Occipital lobe (tissue), 3 donors: ENCODE measurements at places on chromosomes 12 and 14. TPM values are rescaled to one million over a fixed set of nuclear protein-coding genes. Genes with fewer than 3 reads are reported as not detected.

DNA sequence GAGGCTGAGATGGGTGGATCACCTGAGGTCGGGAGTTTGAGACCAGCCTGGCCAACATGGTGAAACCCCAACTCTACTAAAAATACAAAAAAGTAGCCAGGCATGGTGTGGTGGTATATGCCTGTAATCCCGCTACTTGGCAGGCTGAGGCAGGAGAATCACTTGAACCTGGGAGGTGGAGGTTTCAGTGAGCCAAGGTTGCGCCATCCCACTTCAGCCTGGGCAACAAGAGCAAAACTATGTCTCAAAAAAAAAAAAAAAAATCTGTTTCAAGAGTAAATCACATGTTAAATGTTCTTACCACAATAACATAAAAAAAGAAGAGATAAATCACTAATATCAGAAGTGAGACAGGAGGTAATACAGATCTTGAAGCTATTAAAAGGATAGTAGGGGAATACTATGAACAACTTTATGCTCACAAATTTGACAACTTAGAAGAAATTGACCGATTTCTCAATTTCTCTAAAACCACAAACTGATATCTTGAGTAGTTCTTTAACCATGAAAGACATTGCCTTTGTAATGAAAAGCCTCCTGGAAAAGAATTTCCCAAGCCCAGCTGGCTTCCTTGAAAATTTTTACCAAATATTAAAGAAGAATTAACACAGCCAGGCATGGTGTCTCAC lies 37.7 kb downstream of the TAOK3 start:
- no peak for DNase-seq

- DNase-seq, result no peak
These were observed 2.3 kb downstream of the SETD1B start for GRCh38 chr12:121806009-121806545.

DNA sequence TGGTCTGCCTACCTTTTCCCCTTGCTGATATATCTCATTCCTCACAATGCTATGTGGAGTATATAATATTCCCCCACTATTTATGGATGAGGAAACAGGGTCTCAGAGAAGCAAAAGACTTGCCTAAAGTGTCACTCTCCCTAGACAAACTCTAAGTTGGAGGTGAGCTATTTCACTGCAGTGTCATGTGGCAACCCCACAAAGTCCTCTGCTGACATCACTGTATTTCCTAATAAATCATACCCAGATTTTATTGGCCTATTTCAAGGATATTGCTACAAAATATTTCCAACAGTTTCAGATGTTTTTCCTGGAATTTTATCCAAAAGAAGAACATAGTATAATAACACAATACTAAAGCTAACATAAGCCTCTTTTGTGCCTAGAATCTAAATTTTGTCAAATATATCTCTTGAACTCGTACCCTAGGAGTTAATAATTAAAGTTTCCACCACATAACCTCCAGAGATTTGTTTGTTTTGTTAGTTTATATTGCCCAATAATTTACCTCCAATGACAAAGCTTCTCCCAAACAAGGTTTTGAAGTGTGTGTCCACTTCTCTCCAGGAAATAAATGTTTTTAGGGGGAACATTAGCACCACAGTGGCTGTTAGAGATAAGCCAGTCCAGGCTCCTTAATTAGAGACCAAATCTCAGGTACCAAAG lies 215.1 kb downstream of the ASCL1 start:
- no peak for DNase-seq

GRCh38 chr12:62834406-62834805 lies 100.5 kb downstream of the PPM1H start:
- DNase-seq, result peak; percentile 46

GRCh38 chr12:95693689-95694088 lies 96.9 kb downstream of the NTN4 start:
- DNase-seq, result no peak

- DNase-seq, result no peak
These were observed 348.0 kb downstream of the BCL11B start for GRCh38 chr14:98924046-98924445.

GRCh38 chr14:96735526-96735925 lies 61.7 kb upstream of the VRK1 start:
- no peak for DNase-seq

- no peak for DNase-seq
These were observed 5.9 kb downstream of the TBX3 start for GRCh38 chr12:114678028-114678427.

DNA sequence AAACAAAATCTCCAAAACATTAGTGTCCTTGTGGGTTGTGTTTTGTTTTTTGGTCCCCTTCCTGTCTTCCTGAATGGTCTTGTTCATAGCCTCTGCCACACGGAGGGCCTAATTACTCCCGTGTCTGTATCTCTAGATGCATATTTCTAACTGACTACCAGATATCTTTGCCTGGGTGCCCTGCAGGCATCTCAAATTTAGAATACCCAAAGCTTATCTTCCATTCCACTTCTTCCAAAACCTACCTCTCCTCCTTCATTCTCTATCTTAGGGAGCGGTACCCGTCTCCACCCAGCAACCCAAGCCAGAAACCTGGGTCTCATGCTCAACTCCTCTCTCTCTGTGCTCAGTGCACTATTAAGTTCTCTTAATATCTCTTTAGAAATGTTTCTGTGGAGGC lies 10.9 kb upstream of the METAP2 start:
- DNase-seq, result no peak

DNA sequence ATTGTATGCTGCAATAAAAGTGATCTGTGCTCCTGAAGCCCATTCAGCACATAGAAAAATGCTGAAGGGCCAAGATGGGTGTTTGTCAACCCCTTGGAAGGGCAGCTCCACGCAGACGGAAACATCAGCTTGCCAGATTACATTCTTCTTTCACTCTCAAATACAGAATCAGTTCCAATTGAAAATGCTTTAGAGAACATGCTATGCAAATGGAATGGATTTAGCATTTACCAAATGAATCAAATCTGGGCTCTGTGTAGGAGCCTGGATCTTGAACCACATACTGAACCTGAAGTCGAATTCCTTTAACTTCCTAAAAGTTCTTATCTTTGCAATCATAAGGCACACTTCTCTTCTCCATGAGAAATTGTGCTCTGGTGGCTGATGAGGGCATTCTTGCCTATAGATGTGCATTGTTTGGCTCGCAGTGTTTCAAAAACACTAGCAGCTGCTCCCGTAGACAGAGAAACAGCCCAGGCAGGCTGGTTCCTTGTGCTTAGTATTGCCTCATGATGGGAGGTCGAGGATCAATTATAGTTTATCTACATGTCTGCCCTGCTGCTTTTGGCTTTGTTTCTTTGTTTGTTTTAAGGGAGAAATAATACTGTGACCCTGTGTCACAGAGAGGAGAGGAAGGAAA lies 489.8 kb upstream of the FLRT2 start:
- DNase-seq, result no peak

DNA sequence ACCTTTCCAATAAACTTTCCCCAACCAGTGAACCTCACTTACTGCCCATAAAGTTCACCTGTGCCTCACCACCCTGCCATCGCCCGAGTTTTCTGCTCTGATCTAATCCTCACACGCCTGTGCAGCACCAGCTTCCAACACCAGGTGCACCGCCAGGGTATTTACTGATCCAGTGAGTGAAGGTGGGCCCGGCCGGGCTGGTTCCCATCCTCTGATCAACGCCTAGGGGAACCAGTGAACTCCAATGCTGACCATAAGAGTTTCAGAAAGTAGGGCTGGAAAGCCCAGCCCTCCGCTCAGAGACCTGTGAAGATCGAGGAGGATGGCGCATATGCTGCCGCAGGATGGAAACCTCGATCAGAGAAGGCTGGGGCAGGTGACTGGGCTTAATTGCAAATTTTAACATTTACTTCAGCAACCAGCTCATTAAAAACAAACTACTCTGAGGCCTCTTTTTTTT lies 685 bp upstream of the MYL6B start:
- no peak for DNase-seq

- DNase-seq, result no peak
These were observed 93.9 kb downstream of the DACT1 start for GRCh38 chr14:58731465-58732293.

- DNase-seq, result no peak
These were observed 191.7 kb downstream of the BCL11B start for GRCh38 chr14:99080306-99080705.

GRCh38 chr14:21852061-21852664 lies 178.5 kb upstream of the OR4E1 start:
- DNase-seq, result no peak

GRCh38 chr14:59439256-59439965 lies 25.8 kb downstream of the GPR135 start:
- DNase-seq, result no peak

- DNase-seq, result no peak
These were observed 76.9 kb downstream of the KICS2 start for GRCh38 chr12:64145226-64145625.

CLEC4C gene
- total RNA-seq, result not detected

TMTC2 gene
- 22.9 TPM for total RNA-seq

RHOJ gene
- 2.3 TPM for total RNA-seq

SLC38A4 gene
- 0.94 TPM for total RNA-seq

CISTR gene
- total RNA-seq, result not detected

TEX52 gene
- total RNA-seq, result not detected

NANOG gene
- total RNA-seq, result not detected

CCDC184 gene
- total RNA-seq, result 17.0 TPM

SLCO1B1 gene
- 0.16 TPM for total RNA-seq

PTGER2 gene
- total RNA-seq, result not detected

PARPBP gene
- total RNA-seq, result 5.5 TPM

ITGB7 gene
- not detected for total RNA-seq
